AML-193 (cell line): ENCODE measurements at places on chromosomes 6 and 20.

GRCh38 chr6:89604653-89605052 is 33.9 kb downstream of the LYRM2 start:
- DNase-seq: no peak

DNA sequence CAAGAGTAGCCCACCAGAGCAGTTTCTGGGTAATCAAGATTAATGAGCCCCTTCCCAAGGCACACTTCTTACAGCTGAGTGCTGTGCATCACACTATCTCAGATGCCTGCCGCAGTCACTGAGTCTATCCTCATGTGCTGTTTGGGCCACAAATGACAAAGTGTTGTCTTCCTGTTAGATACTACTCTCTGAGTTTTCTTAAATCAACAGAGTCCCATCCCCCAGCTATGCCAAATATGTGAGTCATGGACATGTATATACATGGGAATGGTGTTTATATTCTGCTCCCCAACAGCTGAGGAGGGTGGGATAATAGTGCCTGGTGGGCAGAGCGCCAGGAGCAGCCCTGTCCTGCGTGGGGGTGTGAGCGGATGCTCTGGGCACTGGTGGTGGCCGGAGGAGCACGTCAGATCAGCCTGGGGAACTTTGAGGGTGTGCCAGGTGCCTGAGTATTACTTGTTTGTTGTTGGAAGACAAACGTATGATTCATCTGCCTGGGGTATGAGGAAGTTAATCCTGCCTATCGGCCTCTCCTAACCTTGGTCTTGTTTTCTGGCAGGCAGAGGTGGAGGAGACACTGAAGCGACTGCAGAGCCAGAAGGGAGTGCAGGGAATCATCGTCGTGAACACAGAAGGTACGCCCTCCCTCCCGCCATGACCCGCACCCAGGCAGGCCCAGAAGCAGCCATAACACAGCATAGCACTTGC is 9.6 kb downstream of the DYNLRB1 start:
- no peak for DNase-seq

- DNase-seq: no peak
Measured at GRCh38 chr6:124053315-124053714, 249.7 kb downstream of the NKAIN2 start.

- no peak for DNase-seq
Measured at GRCh38 chr6:87182321-87182720, 27.0 kb downstream of the ZNF292 start.

DNA sequence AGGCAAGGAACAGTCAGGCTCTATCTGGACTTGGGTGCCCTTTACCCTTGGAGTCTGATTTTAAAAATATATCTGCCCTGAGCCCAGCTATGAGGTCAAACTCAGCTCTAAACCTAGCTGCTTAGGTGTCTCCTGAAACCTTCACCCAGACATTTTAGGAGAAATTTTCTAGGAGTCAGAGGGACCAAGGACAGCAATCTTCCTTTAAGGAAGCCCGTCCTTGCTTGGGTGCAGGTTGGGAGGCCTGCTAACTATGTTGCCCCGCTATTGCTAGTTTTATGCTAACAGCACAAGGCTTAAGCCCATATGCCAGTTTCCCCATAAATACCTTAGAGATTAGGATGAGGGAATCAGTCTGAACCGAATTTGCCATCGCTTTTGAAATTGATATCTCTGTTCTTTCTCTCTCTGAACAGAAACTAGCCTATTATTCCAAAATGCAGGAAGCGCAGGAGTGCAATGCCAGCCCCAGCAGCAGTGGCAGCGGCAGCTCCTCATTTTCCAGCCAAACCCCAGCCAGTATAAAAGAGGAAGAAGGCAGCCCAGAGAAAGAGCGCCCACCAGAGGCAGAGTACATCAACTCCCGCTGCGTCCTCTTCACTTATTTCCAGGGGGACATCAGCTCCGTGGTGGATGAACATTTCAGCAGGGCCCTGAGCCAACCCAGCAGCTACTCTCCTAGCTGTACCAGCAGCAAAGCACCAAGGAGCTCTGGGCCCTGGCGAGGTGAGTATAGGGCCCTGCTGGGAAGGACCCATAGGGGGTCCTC is 2.6 kb downstream of the VGLL2 start:
- DNase-seq: no peak

GRCh38 chr6:49732781-49733180 is 11.4 kb downstream of the CRISP3 start:
- no peak for DNase-seq

GRCh38 chr20:48682529-48683363 is 145.1 kb downstream of the PREX1 start:
- DNase-seq: no peak

- DNase-seq: no peak
Measured at GRCh38 chr20:62576815-62577489, 65.4 kb upstream of the SLCO4A1 start.

DNA sequence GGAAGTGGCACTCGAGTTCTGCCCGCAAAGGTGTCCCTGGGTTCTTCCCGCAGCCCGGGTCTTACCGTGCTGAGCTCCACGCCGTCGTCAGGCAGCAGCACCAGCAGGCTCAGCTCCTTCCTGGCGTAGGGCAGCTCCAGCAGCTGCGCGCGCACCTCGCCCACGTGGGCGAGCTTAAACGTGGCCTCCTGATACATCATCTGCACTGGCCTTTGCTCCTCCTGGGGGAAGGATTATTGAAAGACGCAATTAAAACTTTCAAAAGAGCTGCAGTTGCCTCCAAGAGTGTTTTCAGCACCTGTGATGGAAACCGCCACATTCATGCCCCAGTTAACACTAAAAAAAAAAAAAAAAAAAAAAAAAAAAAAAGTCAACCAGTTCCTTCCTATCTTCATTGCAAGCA is 11.3 kb downstream of the SERPINB9 start:
- no peak for DNase-seq

- DNase-seq: peak; percentile 33
Measured at GRCh38 chr6:43476746-43477145, 624 bp upstream of the TJAP1 start.

DNA sequence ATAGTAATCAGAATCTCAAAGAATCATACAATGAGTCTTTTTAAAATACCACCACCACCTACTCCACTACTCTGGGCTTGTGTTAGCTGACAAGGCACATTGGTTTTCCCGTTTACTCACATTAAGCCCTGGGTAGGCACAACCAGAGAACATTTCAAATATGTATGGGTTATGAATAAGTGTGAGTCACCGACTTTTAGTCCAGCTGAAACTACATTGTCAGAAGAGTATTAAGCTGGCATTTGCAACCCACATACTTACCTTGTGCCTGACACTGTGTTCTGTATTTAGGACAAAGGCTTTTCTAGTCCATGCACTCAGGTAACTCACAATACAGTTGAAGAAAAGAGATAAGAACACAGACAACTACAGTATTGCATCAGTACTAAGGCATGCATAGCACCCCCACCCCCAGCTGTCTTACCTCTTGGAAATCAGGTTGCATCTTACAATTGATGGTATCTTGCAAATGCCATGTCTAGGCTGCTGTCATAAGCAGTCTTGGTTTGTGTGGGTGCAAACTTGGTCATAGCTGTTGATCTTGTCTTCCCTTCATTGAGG is 40.3 kb upstream of the AHI1 start:
- no peak for DNase-seq

DNA sequence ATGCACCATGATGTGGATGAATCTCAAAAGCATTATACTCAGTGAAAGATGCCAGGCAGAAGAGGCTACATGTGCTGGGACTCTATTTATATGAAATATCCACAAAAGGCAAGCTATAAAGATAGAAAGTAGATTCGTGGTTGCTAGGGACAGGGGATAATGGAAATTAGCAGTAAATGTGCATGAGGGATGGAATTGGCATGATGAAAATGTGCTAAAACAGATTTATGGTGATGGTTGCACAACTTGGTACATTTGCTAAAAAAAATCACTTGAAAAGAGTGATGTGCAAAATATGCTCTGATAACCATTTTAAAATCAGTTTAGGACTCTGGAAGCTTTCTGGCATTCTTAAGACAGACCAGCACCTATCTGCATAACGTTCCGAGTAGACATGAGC is 61.6 kb downstream of the ALDH8A1 start:
- no peak for DNase-seq

DNA sequence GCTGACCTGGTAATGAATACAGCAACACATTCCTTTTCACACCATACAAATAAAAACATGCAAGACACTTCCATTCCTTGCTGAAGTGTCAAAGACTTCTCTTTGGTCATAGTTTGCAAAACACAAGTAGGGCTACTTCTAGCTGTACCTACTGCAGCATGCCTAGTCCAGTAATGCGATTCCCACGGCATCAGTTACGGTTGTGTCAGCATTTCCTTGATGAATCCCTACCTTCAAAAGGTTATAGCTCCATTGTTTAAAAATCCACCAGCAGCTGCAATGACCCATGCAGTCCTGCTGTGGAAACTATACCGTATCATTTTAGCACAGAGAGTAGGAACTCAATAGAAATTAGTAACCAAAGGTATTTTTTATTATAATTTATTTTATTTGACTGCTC is 1371.5 kb downstream of the EPHA7 start:
- DNase-seq: no peak

- no peak for DNase-seq
Measured at GRCh38 chr20:48984575-48985219, 61.4 kb upstream of the CSE1L start.

GRCh38 chr6:167426084-167426483 is 101.2 kb downstream of the TTLL2 start:
- DNase-seq: no peak

GRCh38 chr6:24689964-24690363 is 23.1 kb downstream of the ACOT13 start:
- DNase-seq: no peak

DNA sequence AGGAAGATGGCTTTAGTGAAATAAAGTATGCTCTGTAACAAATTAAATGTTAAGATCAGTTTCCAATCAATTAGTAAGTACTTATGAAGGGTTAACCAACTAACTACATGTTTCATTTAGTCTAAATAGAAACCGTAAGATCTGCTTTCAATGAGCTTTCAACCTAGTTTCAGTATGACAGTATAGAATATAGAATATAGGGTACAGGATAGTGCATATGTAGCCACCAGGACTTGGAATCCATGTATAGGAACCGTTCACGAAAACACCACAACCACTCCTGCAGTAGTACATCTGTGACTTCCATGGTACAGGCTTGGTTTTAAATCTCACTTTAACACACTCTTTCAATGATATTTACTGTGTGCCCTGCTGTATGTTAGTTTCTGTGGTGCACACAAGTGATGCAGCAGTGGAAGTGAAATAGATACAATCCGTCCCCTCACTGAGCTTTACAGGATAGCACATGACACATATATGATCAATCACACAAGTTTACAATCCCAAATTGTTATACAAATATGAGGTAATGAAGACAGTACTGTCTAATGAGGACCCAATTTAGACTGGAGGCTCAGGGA is 479.7 kb upstream of the MARCKS start:
- DNase-seq: no peak

DNA sequence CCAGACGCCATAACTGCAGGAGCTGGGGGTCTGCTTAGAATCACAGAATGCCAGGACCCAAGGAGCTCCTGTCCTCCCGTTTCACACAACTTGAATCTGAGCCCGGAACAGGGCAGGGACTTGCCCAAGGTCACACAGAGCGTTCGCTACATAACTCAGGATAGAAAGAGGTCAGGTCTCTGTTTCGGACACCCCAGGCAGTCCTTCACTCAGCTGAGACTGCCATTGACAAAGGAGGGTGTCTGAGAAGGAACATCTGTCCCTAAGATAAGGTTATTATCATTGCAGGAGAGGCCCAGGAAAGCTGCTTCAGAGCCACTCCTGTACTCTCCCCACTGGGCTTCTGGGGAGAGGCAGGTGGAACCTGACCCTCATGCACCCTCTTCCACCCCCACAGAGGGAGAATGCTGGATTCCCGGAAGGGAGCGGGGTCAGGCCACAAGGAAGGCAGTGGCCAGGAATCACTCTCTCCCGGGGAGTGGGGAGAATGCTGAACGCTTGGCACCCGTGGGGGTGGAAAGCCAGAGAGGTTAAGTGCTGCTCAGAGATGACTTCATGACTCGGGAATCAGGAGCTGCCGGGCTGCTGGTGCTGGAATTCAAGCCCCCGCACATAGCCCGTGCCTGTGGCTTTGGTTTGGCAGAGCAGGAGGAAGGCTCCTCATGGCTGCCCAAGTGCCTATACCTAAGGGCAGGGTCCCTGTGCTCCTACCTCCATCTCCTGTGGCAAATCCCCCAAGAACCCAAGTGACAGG is 10.7 kb downstream of the SDC4 start:
- DNase-seq: no peak

DNA sequence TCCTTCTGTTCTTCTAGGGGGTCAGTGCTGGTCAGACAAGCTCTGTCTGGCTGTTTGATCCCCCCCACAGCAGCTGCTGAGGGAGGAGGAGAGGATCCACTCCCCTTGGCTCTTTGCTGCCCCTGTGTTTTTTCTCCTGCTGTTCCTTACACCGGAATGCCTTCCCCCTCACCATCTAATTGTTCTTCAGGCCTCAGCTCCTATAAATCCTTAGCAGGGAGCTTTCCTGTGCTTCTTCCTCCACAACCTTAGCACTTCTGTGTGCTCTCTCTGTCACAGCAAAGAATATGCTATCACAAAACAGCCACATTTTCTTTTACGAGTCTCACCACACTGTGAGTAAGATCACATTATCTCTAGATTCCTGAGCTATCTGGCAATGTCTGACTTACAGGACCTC is 196.6 kb downstream of the OTOR start:
- no peak for DNase-seq

- DNase-seq: peak; percentile 41
Measured at GRCh38 chr6:137341681-137342195, 122.6 kb upstream of the IFNGR1 start.

DNA sequence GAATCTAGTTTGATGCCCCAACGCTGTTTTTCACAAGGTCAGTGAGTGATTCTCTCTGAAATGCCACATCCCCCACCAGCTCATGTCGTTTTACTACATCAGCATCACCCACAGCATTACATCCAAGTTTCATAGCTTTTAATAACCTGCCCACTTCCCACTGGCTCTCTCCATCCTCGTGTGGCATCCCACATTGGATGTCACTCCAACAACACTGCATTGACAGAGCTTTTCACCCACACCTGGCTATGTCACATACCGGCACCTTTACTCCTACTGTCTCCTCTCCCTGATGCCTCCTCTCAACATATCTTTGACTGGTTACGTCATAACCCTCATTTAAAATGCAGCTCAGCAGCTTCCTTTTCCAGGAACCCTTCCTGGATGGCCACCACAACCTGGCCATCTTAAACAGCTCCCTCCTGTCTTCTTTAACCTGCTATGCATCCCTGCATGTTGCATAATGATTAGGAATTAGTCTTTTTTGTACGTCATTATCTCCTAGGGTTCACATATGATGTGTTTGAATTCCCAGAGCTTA is 5.0 kb upstream of the ADTRP start:
- no peak for DNase-seq

GRCh38 chr20:14117768-14118167 is 122.5 kb downstream of the MACROD2 start:
- no peak for DNase-seq

DNA sequence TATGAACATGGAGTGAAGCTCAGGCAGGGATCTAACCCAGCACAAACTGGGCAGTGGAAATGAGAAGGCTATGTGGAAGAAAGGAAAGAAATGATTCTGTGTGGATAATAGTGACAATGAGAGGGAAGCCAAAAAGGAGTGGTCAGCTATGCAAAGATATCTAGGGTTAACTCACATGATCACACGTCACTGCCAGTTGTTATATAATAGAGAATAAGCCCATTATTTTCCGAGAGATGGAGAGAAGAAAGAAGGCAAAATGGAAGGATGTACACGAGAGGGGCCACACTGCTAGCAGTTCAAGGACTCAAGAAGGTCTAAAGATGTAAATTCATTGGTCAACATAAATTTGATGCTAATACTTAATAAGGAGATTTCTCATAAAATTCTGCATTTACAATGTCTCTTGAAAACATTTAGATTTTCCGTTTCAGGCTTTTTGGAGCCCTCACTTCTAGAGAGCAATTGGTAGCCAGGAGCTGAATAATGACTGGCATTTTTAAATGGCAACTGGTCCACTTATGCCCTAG is 18.8 kb upstream of the RCAN2 start:
- DNase-seq: no peak
